ENCODE measurements at places on chromosomes 2 and 18.

DNA sequence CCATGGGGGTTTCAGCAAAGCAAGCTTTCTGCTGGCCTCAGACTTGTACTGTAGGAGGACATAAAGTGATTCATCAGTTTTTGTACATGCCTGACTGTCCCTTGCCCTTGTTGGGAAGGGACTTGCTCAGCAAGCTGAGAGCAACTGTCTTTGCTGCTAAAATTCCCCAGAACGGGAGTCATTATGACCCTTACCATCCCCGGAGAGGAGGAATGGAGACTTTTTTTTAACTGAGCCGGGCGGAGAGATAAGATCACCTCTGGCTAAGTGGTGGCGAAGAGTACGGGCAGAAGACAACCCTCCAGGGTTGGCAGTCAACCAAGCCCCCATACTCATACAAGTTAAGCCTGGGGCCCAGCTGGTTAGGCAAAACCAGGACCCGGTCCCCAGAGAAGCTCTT is 20.4 kb upstream of the NAGK start:
- DNase-seq, result no peak

DNA sequence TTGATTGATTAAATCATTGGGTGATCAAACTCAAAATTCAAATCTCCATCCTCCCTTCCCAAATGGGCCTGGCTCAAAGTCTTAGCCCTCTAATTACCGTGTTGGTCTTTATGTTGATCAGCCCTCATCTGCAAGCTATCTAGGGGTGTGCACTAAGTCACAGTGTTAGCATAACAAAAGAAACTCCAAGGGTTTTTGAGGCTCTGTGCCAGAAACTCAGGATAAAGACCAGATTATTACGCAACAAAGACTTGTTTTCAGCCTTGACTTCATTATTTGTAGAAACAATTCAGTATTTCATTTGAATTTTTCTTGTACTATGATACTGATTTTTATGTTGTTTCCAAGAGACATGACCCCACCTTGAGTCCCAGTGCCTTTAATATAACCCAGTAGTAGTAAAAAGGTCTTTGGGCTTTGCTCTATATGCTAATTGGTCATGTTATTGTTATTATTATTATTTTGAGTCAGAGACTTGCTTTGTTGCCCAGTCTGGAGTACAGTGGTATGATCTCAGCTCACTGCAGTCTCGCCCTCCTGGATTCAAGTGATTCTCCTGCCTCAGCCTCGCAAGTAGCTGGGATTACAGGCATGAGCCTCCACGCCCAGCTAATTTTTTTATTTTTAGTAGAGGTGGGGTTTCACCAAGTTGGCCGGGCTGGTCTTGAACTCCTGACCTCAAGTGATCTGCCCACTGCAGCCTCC is 13.9 kb downstream of the PSMD14 start:
- no peak for DNase-seq

DNA sequence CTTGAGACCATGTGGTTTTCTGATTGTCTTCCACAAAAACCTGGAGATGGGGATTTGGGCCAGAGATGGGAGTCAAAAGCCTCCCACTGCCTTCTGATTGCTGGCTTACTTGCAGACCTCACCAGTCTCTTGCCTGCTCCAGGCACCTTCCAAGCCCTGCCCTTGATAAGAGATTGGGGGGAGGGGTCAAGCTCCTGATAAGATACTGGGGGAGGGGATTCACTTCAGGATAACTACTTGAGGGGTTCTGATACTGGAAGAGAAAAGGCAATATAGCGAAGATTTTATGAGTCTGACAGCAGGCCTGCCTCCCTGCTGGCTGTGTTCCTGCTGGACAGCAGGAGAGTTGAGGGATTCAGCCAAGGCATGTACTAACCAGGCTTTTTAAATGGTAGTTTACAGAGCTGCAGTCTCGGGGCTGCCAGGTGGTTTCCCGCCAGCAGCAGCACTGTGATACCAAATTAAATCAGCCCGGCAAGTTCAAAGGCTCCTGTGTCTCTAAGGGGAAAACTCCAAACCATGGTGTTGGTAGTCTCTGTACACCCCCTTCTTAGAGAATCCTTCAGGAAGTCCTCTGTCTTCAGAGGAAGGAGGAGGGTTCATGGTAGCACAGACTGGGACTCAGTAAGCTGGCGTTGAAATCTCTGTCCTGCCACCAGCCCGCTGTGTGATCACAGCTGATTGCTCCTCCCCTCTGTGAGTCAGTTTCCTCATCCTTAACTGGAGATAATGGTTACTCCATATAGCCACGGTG is 58.3 kb downstream of the FBXO36 start:
- DNase-seq, result no peak

DNA sequence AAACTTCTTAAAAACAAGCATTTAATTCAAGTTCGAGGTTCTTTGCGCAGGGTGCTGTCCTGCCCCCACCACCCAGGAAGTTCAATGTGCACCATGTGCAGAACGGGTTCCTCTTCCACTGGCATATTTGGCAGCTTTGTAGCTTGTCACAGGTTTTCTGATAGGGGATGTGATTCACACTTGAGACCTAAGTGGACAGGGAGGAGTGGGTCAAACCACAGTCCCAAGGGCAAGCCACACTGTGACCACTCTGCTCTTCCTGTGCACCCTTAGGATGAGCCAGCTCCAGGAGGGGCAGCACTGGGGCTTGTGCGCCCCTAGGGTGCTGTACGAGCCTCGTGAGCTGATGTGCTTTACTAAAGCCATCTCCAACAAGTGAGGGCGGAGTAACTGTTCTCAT is 82.5 kb downstream of the TGFA start:
- DNase-seq, result no peak

DNA sequence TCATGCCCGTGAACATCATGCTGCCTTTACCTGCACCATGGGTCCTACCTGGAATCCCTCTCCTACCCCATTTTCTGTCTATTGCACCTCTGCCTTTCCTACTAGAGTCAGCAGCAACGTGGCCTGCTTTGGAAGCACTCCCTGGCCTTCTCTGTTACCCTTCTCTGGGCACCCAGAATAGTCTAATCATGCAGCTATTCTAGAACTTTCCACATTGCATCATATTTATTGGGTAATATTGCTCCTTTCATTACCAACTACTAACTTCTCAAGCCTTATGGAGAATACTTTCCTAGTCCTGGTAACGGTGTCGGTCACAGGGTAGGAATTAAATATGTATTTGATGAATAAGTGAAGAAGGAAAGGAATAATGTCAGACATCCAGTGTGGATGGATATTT is 33.3 kb upstream of the CREG2 start:
- no peak for DNase-seq

- no peak for DNase-seq
Observed at GRCh38 chr2:57552885-57553284, 493.7 kb upstream of the VRK2 start.

GRCh38 chr18:69770238-69770637 is 177.4 kb downstream of the CD226 start:
- DNase-seq, result no peak

- no peak for DNase-seq
Observed at GRCh38 chr2:134352844-134353243, 99.0 kb downstream of the MGAT5 start.

GRCh38 chr2:176507786-176508185 is 238.5 kb downstream of the MTX2 start:
- DNase-seq, result no peak

DNA sequence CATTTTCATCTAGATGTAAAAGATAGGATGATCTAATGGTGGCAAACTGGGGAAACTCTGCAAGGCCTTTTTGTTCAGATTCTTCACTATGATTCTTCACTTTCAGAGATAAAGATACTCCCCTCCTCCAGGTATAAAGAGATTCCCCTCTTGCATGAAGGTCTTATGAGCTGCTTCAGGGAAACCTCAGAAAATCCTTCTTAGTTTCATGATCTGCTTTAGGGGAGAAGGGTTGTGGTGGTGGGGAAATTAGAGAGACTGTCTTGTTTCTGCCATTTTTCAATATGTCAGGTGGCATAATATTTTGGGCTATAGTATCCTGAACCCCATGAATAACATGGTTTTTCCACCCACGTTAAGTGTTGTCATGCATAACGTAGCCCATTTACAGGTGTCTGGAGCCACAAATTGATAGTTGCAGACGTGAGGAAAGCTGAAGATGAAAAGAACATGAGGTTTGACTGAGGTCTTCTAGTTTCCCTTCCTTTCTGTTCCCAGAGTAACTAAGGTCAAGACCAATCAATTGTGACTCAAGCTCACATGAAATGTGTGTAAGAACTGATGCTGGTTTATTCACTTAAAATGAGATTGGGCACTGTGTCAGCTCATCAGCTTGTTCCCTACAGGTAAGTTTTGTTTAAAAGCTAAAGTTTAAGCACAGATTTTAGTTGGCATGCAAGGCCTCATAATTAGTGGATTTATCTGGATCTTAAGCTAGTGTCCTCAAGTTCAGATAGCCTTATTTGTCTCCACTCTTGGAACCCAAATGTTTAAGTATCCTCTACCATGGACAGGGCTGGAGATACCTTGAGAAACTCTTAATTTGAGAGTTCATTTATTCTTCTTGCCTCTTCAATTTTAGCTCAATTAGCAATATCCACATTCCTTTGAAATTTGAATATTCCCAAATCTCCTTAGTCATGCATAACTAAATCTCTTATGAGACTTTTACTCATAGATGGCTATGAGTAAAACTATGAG is 304.5 kb upstream of the FANCL start:
- no peak for DNase-seq

DNA sequence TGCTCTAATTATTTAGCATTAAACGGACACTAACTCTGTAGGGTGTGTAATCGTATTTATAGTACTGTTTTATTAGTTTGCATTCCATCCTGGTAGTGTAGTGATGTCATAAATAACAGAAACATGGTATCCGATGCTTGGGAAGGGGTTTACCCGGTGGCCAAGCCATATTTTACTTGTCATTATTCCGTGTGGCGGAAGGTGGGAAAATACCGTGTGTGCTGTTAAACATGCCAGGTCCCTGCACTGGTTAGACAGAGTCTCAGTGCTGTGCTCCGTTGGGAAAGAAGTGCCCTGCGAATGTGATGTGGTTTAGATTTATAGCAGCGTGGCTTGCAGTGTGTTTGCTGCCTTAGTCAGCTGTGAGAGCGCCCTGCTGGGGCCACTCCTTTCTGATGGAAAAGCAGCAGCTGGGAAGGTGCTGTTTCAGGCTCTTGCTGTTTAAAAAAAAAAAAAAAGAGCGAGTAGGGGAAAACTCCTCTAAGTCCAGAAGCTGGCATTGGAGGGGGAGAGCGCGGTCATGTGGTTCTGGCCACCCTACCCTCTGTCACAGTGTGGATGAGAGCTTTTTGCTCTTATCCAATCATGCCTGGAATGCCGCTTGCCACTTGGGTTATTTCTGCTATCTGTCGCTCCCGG is 211.0 kb downstream of the NEDD4L start:
- no peak for DNase-seq

DNA sequence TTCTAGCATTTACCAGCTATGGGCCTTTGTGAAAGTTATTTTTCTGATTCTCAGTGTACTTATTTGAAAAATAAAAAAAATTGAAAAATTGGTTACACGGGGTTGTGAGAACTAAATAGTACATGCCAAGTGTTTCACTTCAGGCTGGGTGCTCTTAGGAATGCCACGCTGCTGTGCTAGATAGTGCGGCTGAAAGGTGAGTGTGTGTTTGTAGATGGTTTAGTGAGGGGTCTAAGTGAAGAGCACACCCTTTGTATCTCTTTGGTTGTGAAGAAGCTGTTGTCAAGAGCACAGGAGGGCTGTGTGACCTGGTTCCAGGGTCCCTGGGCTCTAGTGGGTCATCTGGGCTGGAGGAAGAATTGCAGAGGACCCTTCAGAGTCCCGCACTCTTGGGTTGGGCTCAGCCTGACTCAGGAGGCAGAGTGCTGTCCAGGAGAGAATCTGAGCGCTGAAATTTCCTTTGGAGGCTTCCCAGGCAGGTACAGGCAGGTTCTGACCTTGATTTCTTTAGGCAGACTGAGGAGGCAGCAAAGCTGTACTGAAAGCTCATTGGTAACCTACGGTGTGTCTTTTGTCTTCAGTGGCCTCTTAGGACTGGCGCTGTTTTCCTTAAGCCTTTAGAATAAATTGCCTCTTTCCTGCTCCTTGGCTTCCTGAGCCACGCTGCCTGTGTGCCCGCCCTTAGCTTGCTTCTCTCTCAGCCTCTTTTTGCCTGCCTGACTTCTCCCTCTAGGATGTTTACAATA is 44.4 kb downstream of the MAP4K4 start:
- DNase-seq, result no peak

- DNase-seq, result no peak
Observed at GRCh38 chr2:175441181-175441761, 259.8 kb upstream of the ATP5MC3 start.

GRCh38 chr2:49621016-49621415 is 466.7 kb upstream of the FSHR start:
- DNase-seq, result no peak

DNA sequence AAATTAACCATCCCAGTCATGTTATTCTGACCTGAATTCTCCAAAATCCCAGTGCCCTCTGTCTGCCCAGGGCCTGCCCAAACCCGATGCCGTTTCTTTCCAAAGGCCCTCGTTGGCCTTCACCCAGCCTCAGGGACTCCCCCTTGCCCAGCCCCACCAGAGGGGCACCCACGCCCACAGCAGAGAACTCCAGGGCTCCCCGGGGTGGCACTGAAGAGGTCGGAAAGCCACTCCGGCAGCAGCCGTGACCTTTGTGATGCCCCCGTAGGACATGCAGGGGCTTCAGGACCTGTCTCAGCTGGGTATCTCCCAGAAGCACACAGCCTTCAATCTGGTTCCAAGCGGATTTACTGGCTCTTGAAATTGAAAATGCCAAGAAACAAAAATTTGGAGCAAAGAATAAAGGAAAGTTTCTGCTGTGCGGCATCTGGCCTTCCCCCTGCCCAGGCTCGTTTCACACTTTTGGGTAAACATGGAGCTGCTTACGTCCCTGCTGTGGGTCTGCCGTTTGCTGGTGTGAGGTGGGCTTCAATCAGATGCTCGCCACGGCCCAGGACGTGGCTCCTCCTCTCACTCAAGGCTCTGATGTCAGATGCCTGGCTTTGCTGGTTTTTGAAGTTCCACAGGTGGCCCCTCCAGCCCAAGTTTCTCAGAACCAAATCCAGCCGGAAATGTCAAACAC is 101.3 kb downstream of the TPO start:
- DNase-seq, result no peak

GRCh38 chr2:232872826-232873225 is 2.8 kb downstream of the SNORC start:
- DNase-seq, result no peak

DNA sequence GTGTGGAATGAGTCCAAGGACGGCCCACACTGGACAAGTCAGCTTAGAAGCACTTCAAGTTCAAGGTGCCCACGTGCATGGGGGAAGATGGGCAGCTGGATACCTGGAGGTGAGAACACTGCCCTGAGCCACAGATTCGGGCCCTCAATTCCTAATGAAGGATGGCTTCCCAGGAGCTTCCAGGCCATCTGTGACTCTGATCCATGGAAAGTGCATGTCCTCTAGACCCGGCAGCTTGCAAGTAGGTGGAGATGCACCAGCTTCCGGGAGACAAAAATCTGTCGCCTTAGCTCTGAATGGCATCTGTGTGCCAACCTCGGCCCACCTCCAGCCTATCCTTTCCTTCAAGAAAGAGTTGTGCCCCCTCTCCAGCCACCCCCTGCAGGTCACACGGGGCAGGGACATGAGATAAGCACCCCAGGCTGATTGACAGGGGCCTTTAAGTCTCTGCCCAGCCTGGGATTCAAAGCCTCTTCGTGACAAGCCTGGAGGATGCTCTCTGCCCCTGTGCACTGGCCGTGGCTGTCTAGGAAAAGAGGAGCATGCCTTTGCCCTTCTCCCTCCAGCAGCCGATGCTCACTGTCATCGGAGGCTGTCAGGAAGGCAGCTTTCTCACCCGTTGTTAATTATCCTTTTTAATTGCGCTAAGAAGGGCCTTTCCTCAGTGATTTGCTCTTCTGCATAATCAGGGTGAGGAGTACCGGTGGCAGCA is 65.5 kb downstream of the BIN1 start:
- DNase-seq, result no peak
